ENCODE measurements at places on chromosomes 7 and 10. TPM values are rescaled to one million over a fixed set of nuclear protein-coding genes. Genes with fewer than 3 reads are reported as not detected.

GRCh38 chr10:80429521-80429973, 21.2 kb downstream of the PRXL2A start:
- H3K27ac ChIP-seq, result no peak overlapping the region
- H3K4me3 ChIP-seq, result no peak overlapping the region
- no peaks in the 10 kb centered on the region for H3K27me3 ChIP-seq
- no peak for DNase-seq
- H3K36me3 ChIP-seq, result no peaks in the 10 kb centered on the region

GRCh38 chr10:78776756-78777155, 292.0 kb upstream of the ZMIZ1 start:
- H3K27ac ChIP-seq, result no peak overlapping the region
- no peak overlapping the region for H3K4me3 ChIP-seq
- H3K27me3 ChIP-seq, result no peaks in the 10 kb centered on the region
- H3K4me1 ChIP-seq, result peaks cover 9% of the 10 kb centered on the region
- DNase-seq, result no peak

DNA sequence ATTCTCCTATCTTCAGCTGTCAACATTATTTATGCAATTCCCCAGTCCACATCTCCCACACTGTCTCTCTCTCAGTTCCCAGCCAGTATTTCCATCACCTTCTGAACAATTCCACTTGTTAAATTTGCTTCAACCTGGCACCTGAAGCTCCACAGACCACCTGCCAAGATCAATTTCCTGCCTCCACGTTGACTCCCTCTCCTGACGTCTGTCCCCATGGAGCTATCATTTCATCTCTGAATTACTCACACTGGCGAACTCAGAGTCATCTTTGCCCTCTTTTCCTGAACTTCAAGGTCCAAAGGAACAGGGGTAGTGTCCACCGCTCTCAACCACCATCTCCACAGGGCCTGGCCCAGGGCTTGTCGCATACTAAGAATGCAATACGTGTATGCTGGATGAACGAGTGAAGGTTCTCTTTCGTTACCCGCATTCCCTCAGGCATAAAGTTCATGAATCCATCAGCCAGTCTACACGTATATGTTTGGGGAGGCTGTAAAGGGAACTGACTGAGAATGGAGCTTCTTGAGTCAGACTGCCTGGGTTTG, 183.3 kb downstream of the JCAD start:
- no peak for DNase-seq
- H3K4me3 ChIP-seq, result no peak overlapping the region
- H3K36me3 ChIP-seq, result no peaks in the 10 kb centered on the region
- peak overlapping the region; percentile 71 for H3K27ac ChIP-seq
- no peaks in the 10 kb centered on the region for H3K27me3 ChIP-seq

DNA sequence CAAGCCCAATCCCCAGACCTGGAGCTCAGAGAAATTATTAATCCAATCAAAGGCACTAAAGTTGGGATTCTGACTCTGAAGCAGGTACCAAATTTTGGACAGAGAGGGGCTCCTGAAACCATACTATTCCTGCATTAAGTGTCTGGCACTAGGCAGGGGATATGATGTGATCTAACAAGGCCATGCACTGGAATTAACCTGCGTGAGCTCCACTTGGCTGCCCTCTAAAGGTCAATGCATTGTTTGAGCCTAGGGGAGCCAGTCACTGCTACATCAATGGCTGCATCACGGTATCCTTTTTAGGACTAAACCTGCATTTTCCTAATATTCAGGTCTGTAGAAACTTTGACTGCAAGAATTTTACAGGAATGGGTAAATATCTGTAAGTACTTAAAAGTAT, 42.1 kb downstream of the ST8SIA6 start:
- H3K27ac ChIP-seq, result no peak overlapping the region
- no peak overlapping the region for H3K4me3 ChIP-seq
- H3K36me3 ChIP-seq, result no peaks in the 10 kb centered on the region
- H3K27me3 ChIP-seq, result no peaks in the 10 kb centered on the region
- H3K4me1 ChIP-seq, result no peaks in the 10 kb centered on the region
- no peak for DNase-seq

GRCh38 chr10:33901166-33901565, 566.7 kb upstream of the NRP1 start:
- H3K4me3 ChIP-seq, result no peak overlapping the region
- no peaks in the 10 kb centered on the region for H3K27me3 ChIP-seq
- no peaks in the 10 kb centered on the region for H3K4me1 ChIP-seq
- no peaks in the 10 kb centered on the region for H3K36me3 ChIP-seq
- DNase-seq, result peak; percentile 28

DNA sequence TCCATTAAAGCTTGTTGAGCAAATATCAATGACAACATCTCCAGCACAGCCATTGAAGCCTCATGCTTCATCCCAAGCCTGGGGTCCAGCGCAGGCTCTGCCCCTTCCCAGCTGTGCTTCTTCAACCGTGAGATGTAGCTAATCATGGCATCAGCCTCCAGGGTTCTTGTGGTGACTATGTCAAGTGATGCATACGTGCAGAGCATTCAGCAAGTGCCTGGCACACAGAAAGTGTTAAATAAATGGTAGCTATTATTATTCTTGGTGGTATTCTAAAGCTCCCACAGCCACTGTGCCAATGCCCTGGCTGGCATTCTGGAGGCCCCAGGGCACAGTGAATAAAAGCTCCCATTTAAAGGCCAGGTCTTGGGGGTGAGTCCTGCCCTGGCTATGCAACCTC, 146.6 kb downstream of the WDR11 start:
- no peak for DNase-seq
- H3K27me3 ChIP-seq, result no peaks in the 10 kb centered on the region
- H3K27ac ChIP-seq, result no peak overlapping the region
- no peak overlapping the region for H3K4me3 ChIP-seq
- no peaks in the 10 kb centered on the region for H3K4me1 ChIP-seq
- H3K36me3 ChIP-seq, result no peaks in the 10 kb centered on the region

DNA sequence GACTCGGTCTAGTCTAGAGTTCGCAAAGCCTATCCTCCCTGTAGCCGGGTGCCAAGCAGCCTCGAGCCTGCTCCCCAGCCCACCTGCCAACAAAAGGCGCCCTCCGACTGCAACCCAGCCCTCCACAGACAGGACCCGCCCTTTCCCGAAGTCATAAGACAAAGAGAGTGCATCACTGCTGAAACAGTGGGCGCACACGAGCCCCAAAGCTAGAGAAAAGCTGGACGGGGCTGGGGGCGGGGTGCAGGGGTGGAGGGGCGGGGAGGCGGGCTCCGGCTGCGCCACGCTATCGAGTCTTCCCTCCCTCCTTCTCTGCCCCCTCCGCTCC, 622 bp upstream of the COL1A2 start:
- no peaks in the 10 kb centered on the region for H3K36me3 ChIP-seq
- no peaks in the 10 kb centered on the region for H3K4me1 ChIP-seq
- peak overlapping the region; percentile 98 for H3K27ac ChIP-seq
- peak overlapping the region; percentile 63 for H3K4me3 ChIP-seq
- peak; percentile 55 for DNase-seq

- no peaks in the 10 kb centered on the region for H3K36me3 ChIP-seq
- no peaks in the 10 kb centered on the region for H3K4me1 ChIP-seq
- H3K27ac ChIP-seq, result no peak overlapping the region
- DNase-seq, result no peak
- H3K4me3 ChIP-seq, result no peak overlapping the region
Measured at GRCh38 chr10:124044143-124044862, 49.1 kb downstream of the CHST15 start.

DNA sequence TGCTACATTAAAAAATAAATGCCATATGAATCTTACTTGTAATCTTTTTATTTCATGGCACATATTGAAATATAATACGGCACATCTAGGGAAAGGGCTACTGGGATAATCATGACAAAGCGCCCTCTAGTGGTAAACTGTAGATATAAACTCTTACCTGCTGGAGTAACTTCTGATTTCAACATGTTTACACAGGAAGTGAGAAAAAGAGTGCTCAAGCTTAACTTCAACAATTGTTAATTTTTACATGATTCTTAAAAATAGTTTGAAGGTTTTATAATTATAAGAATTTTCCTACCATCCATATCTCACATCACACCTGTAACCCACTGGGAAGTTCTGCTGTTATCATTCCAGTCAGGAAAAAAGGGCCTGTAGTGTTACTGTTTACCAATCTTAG, 2.0 kb upstream of the HEPACAM2 start:
- H3K27ac ChIP-seq, result no peak overlapping the region
- DNase-seq, result no peak
- H3K4me3 ChIP-seq, result no peak overlapping the region
- H3K36me3 ChIP-seq, result no peaks in the 10 kb centered on the region

GRCh38 chr7:38465956-38466355, 165.2 kb downstream of the AMPH start:
- no peaks in the 10 kb centered on the region for H3K36me3 ChIP-seq
- H3K27me3 ChIP-seq, result no peaks in the 10 kb centered on the region
- H3K27ac ChIP-seq, result no peak overlapping the region
- no peaks in the 10 kb centered on the region for H3K4me1 ChIP-seq

DNA sequence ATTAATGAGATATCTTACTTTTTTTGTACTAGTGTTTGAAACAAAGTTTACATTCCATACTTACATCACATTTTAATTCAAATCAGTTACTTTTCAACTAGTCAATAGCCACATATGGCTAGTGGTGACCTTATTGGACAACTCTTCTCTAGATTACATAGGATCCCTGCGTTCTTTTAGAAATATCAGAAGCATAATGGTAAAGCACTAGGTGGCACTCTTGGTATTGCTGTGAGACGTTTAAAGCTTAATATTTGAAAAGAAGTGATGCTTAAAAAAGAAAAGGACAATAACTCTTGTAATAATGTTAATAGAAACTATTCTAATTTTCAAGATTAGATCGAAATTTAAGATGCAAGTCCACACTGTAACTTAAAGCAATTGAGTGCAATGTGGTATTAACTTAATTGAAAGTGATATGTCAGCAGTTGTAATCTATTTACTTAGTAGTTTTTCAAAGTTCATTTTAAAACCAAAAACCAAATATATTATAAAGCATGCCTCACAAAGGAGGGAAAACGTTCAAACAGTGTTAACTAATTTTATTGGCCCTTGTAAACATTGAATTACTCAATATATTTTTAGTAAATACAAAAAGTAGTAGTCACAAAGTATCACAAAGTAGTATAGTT, 339.1 kb downstream of the ATRNL1 start:
- no peaks in the 10 kb centered on the region for H3K36me3 ChIP-seq
- no peaks in the 10 kb centered on the region for H3K27me3 ChIP-seq
- no peak for DNase-seq
- H3K4me3 ChIP-seq, result no peak overlapping the region

- no peaks in the 10 kb centered on the region for H3K36me3 ChIP-seq
- no peak overlapping the region for H3K27ac ChIP-seq
- no peaks in the 10 kb centered on the region for H3K4me1 ChIP-seq
Measured at GRCh38 chr10:104707602-104708459, 66.7 kb downstream of the SORCS3 start.

- H3K4me3 ChIP-seq, result no peak overlapping the region
- no peaks in the 10 kb centered on the region for H3K27me3 ChIP-seq
- H3K4me1 ChIP-seq, result no peaks in the 10 kb centered on the region
- no peak overlapping the region for H3K27ac ChIP-seq
Measured at GRCh38 chr10:13921941-13922340, 335.2 kb downstream of the PRPF18 start.

- no peak overlapping the region for H3K4me3 ChIP-seq
- H3K36me3 ChIP-seq, result no peaks in the 10 kb centered on the region
- H3K27ac ChIP-seq, result no peak overlapping the region
- no peaks in the 10 kb centered on the region for H3K4me1 ChIP-seq
Measured at GRCh38 chr7:106418094-106418493, 133.3 kb upstream of the NAMPT start.

- H3K27me3 ChIP-seq, result no peaks in the 10 kb centered on the region
- no peaks in the 10 kb centered on the region for H3K4me1 ChIP-seq
- no peak overlapping the region for H3K4me3 ChIP-seq
- DNase-seq, result no peak
Measured at GRCh38 chr10:49071160-49071761, 44.1 kb downstream of the VSTM4 start.

GRCh38 chr10:34504534-34504933, 310.6 kb downstream of the PARD3 start:
- DNase-seq, result no peak
- H3K36me3 ChIP-seq, result no peaks in the 10 kb centered on the region
- no peak overlapping the region for H3K4me3 ChIP-seq

- H3K27me3 ChIP-seq, result no peaks in the 10 kb centered on the region
- no peaks in the 10 kb centered on the region for H3K4me1 ChIP-seq
- H3K4me3 ChIP-seq, result no peak overlapping the region
Measured at GRCh38 chr7:122038904-122039303, 105.1 kb downstream of the AASS start.

DNA sequence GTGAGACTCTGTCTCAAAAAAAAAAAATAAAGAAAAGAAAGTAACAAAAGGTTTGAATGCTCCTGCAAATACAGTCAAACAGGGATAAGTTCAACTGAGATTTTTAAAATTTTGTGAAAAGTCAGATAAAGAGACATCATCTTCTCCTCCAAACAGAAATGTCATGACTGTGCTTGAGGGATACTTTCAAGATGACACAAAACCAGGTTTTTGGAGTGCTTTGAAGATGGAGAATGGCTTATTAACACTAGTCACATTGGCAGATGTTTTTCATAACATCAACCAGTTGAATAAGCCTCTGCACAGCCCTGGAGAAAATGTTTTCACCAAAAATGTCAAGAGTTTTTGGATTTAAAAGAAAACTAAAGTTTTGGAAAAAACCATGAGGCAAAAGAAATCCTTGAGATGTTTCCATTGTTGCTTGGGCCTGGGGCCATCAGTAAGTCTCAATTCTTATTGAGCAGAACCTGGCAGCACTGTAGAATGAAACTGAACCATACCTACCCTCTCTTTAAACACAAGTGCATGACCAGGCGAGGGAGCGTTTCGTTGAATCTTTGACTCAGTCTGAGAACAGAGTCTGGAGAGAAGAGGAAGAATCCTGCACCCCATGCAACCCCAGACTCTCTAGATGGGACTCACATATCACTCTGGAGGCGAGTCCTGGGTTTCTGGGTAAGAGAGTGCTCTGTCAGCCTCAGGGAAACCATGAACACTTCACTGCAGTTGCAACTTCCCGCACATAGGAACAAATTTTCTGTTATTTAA, 37.4 kb upstream of the PRKCQ start:
- no peak for DNase-seq
- H3K27ac ChIP-seq, result no peak overlapping the region
- H3K4me1 ChIP-seq, result no peaks in the 10 kb centered on the region
- no peaks in the 10 kb centered on the region for H3K36me3 ChIP-seq
- no peaks in the 10 kb centered on the region for H3K27me3 ChIP-seq

DNA sequence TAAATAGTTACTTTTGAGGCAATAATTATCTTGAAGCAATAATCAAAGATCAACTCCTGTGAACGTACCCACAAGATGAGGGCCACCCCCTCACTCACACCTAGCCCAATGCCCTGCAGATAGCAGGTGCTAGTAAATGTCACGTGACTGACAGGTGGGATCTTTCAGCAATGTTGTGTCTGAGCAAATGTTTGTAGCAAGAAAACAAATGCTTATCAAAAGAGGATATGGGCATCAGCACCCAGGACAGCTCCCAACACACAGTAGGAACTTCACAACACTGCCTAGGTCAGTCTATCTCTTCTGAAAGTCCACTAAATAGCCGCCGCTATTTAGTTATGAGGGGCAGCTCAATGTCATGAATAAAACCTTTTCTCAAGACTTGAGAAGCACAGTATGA, 120.8 kb upstream of the PDLIM1 start:
- H3K27me3 ChIP-seq, result no peaks in the 10 kb centered on the region
- H3K36me3 ChIP-seq, result no peaks in the 10 kb centered on the region
- H3K4me3 ChIP-seq, result no peak overlapping the region
- H3K27ac ChIP-seq, result peak overlapping the region; percentile 93
- DNase-seq, result no peak
- peaks cover 11% of the 10 kb centered on the region for H3K4me1 ChIP-seq

The WDFY4 gene
- 5.2 TPM for total RNA-seq

The HMX2 gene
- not detected for total RNA-seq

The LRIT1 gene
- total RNA-seq, result not detected

The ADAM12 gene
- total RNA-seq, result not detected

The BMI1 gene
- 55.3 TPM for total RNA-seq

The SH2B2 gene
- total RNA-seq, result not detected

The ZNF727 gene
- total RNA-seq, result 11.9 TPM

The ITPRID1 gene
- total RNA-seq, result 1.6 TPM

The TMEM196 gene
- total RNA-seq, result not detected

The GRID2IP gene
- 0.21 TPM for total RNA-seq

Data from uterus (tissue), 4 donors.